ENCODE measurements at places on chromosomes 6 and 20.

GRCh38 chr6:3228771-3229565 is 1.5 kb upstream of the TUBB2B start:
- DNase-seq: no peak

GRCh38 chr6:168525114-168525513 is 84.1 kb downstream of the SMOC2 start:
- no peak for DNase-seq

DNA sequence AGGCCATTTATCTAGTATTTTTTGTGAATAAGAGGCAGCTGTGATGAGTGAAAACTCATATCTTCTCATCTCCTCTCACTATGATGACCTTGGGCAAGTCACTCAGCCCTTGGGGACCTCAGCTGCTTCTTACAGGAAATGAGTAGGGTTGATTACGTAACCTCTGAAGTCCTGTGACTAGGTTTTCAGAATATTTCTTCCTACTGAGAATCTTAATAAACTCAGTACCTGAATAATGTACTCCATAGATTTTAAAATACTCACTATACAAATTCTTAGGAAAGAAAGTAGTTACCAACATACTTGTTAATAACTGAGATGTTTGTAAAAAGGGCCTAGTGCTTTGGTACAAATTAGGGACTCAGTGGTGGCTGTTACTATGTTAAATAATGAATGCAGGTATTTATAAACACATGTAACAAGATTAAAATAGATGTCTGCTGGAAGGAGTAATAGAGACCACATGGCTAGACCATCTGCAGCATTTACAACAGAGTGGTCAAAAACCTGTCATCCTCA is 60.9 kb downstream of the RPRD1B start:
- DNase-seq: no peak

DNA sequence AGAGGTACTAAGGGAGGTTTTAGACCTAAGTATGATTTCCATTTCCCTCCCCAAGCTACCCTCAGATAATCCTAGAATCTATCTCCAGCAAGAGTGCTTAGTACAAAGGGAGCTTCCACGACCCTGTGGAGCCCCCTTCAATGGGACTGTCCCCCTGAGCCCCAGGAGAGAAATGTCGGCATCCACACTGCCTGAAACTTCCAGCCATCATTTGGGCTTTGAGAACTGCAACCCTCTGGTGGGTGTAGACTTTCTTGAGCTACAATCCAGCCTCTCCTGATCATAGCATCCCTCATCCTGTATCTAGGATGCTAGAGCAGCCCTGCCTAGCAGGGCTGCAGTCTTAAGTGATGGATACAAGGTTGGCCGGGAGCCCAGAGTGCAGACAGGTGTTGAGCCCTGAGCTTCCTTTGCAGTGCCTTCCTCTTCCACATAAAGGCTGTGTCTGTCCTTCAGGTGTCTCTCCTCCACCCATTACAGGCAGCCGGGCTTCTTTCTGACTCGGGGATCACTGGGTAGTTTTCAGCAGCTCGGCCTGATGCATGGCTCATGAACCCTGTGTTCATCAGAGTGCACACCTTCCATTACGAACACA is 424.5 kb downstream of the PREX1 start:
- DNase-seq: no peak

GRCh38 chr6:42402184-42402583 is 49.5 kb downstream of the TRERF1 start:
- no peak for DNase-seq
